ENCODE measurements at places on chromosomes 1 and 21.

GRCh38 chr1:12722626-12723025 is 6.7 kb downstream of the AADACL3 start:
- H3K4me3 ChIP-seq: no peak overlapping the region
- DNase-seq: no peak
- H3K4me1 ChIP-seq: no peaks in the 10 kb centered on the region
- H3K27me3 ChIP-seq: no peaks in the 10 kb centered on the region
- no peaks in the 10 kb centered on the region for H3K36me3 ChIP-seq

- no peaks in the 10 kb centered on the region for H3K36me3 ChIP-seq
- H3K27ac ChIP-seq: no peak overlapping the region
- no peaks in the 10 kb centered on the region for H3K4me1 ChIP-seq
- no peak for DNase-seq
- H3K4me3 ChIP-seq: no peak overlapping the region
Measured at GRCh38 chr1:18569251-18569650, 61.4 kb upstream of the PAX7 start.

- no peaks in the 10 kb centered on the region for H3K27me3 ChIP-seq
- H3K36me3 ChIP-seq: no peaks in the 10 kb centered on the region
- no peak overlapping the region for H3K27ac ChIP-seq
- H3K4me3 ChIP-seq: no peak overlapping the region
- DNase-seq: no peak
- H3K4me1 ChIP-seq: peaks cover 5% of the 10 kb centered on the region
Measured at GRCh38 chr1:98854137-98854536, 150.5 kb downstream of the PLPPR5 start.

- H3K27ac ChIP-seq: peak overlapping the region; percentile 60
- peak overlapping the region; percentile 76 for H3K4me3 ChIP-seq
- no peaks in the 10 kb centered on the region for H3K27me3 ChIP-seq
- peaks cover 14% of the 10 kb centered on the region for H3K4me1 ChIP-seq
- no peak for DNase-seq
- H3K36me3 ChIP-seq: no peaks in the 10 kb centered on the region
Measured at GRCh38 chr1:115642168-115643072, 650 bp downstream of the VANGL1 start.

DNA sequence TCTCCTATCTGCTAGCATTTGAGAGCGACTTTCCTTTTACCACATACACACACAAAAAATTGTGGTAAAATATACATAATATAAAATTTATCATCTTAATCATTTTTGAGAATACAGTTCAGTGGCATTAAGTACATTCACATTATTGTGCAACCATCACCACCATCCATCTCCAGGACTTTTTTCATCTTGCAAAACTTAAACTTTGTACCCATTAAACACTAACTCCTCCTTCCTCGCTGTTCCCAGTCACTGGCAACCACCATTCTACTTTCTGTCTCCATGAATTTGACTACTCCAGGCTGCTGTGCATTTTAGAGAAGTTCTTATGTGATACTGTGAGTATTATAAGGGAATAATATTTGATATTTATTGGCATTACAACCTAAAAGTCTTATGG is 181.3 kb downstream of the C1orf21 start:
- H3K4me1 ChIP-seq: no peaks in the 10 kb centered on the region
- DNase-seq: no peak
- no peaks in the 10 kb centered on the region for H3K36me3 ChIP-seq
- H3K4me3 ChIP-seq: no peak overlapping the region
- no peaks in the 10 kb centered on the region for H3K27me3 ChIP-seq
- H3K27ac ChIP-seq: no peak overlapping the region

DNA sequence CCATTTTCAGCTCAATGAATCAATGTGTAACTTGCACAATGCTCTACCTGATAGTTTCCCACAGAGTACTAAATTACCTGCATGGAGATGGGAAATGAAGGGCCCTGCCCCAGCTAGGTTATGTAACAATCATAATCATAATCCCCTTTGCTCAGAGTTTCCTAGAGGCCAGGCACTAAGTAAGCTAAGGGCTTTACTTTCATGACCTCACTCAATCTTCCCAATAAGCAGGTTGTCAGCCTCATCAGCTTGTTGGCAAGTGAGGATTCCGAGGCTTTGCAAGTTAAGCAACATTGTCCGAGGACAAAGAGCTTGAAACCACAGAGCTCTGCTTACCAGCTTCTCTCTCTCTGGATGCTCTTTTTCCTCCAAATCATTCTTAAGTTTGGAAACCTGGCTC is 64.1 kb upstream of the NTPCR start:
- no peak overlapping the region for H3K4me3 ChIP-seq
- no peaks in the 10 kb centered on the region for H3K36me3 ChIP-seq
- peaks cover 12% of the 10 kb centered on the region for H3K4me1 ChIP-seq
- DNase-seq: no peak
- no peak overlapping the region for H3K27ac ChIP-seq

DNA sequence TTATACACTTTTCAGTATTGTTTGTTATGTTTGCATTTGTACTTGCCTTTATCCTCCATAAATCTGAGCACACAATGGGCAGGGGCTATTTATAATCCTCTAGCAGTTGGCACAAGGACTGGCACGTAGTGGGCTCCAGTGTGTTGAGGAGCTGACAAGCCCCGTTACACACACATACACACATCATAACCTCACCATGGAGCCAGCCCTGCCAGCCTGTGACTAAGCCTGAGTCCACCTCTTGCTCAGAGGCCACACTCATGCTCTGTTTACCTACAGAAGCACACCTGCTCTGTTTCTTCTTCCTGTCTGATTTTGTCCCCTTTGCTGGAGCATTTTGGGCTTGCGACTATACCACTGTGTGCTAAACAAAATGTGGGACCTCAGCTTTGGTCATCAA is 64.5 kb upstream of the SPATA6 start:
- DNase-seq: no peak
- H3K36me3 ChIP-seq: no peaks in the 10 kb centered on the region
- H3K27ac ChIP-seq: no peak overlapping the region
- H3K27me3 ChIP-seq: no peaks in the 10 kb centered on the region
- H3K4me3 ChIP-seq: no peak overlapping the region
- no peaks in the 10 kb centered on the region for H3K4me1 ChIP-seq

DNA sequence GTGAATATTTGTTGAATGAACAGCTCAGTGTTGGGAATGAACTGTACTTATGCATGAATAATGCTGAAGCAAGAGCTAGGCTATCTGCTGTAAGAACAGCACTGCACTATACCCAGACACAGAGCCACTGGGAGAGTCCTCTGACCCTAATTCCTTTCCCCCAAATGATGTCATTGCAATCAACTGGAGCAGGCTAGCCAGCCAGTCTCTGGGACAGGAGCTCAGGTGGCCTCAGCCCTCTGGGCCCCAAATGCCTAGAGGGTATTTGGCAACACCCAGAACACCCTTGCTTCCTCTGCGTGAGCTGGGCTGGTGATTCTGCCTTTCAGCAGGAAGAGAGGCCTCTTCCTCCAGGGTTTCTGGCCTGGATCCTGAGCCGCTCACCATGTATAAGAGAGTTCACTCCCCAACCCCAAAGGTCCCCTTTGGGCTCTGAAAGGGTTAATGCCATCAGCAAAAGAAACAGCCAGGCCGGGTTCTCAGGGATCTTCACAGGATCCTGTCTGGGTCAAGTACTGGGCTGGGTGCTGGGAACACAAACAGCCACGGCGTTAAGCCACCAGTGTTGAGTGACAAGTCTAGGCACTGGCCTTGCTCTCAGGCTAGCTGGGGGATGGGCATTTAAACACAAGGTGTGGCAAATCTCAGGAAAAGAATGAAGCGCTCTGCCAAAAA is 3.7 kb upstream of the PADI4 start:
- DNase-seq: no peak
- H3K27me3 ChIP-seq: no peaks in the 10 kb centered on the region
- no peaks in the 10 kb centered on the region for H3K4me1 ChIP-seq

GRCh38 chr1:45272913-45273371 is 53.8 kb upstream of the HPDL start:
- no peak overlapping the region for H3K4me3 ChIP-seq
- no peaks in the 10 kb centered on the region for H3K36me3 ChIP-seq
- no peaks in the 10 kb centered on the region for H3K27me3 ChIP-seq
- H3K27ac ChIP-seq: no peak overlapping the region
- DNase-seq: no peak
- no peaks in the 10 kb centered on the region for H3K4me1 ChIP-seq

GRCh38 chr1:62753031-62753965 is 30.6 kb upstream of the ATG4C start:
- no peak overlapping the region for H3K27ac ChIP-seq
- no peak for DNase-seq
- H3K4me1 ChIP-seq: no peaks in the 10 kb centered on the region

- H3K4me1 ChIP-seq: no peaks in the 10 kb centered on the region
- H3K36me3 ChIP-seq: no peaks in the 10 kb centered on the region
- no peaks in the 10 kb centered on the region for H3K27me3 ChIP-seq
- no peak for DNase-seq
- H3K4me3 ChIP-seq: no peak overlapping the region
Measured at GRCh38 chr1:187773168-187773567, 944.4 kb downstream of the PLA2G4A start.
